ENCODE measurements at places on chromosomes 2 and 18.

DNA sequence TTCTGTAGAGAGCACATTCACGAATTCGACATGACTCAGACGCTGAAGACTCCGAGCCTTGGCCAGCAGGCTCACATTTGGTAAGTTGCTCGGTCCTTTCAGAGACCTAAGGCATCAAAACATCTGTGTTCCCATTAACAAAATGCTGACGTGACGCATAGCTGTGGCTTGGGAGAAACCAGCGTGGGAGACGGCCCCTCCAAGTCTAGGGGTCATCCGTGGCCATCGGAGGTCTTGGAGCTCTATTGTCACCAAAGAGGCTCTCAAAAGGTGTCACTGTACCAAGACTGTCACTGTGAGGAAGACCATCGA is 14.9 kb downstream of the FBLN7 start:
- no peak for DNase-seq

GRCh38 chr2:9170458-9171130 is 36.0 kb upstream of the ASAP2 start:
- no peak for DNase-seq

GRCh38 chr18:5175378-5175777 is 21.7 kb downstream of the AKAIN1 start:
- DNase-seq: no peak

- peak; percentile 51 for DNase-seq
Observed at GRCh38 chr2:107747964-107748583, 78.6 kb upstream of the RGPD4 start.

DNA sequence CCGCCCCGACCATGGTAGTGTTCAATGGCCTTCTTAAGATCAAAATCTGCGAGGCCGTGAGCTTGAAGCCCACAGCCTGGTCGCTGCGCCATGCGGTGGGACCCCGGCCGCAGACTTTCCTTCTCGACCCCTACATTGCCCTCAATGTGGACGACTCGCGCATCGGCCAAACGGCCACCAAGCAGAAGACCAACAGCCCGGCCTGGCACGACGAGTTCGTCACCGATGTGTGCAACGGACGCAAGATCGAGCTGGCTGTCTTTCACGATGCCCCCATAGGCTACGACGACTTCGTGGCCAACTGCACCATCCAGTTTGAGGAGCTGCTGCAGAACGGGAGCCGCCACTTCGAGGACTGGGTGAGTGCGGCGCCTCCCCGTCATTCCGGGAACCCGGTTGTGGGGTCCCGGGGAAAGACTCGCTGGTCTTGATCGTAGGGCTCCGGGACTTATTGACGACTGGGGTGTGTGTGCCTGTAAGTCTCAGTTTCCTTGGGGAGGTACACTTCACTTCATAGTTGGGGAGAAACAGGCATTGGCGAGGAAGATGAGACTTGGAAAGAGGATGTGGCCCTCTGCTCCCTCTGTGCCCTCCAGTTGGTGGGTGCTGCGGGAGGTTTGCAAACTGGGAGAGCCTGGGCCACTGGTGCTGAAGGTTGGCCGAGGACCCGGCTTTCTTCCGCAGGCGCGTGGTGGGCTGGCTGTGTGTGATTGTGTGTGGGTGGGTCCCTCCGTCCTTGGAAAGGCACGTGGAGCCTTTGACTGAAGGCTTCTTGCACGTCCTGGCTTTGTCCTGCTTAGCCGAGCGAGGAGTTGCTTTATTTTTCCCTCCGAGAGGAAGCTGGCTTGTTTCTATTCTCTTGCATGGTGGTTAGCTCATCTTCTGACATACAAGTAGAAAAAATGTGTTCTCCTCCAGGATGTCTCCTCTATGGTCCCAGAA is 886 bp downstream of the PRKCE start:
- DNase-seq: no peak

DNA sequence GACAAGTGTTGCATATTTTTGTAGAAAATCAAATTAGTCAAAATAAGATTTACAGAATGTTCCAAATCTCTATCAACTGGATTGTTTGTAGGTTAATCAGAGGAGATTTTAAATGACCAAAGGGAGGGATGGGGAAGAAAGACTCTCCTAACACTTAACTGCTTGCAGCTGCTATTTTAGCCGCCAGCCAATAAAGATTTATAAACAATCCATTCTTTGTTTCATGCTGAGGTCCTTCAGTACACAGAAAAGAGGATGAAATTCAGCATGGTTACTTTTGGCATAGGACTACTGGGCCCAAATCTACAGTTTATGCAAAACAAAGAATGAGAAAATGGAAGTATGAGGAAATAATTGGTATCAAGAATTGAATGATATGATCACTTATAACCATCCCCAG is 86.4 kb upstream of the FN1 start:
- no peak for DNase-seq

- no peak for DNase-seq
Observed at GRCh38 chr18:48800466-48800865, 150.3 kb downstream of the SMAD7 start.

DNA sequence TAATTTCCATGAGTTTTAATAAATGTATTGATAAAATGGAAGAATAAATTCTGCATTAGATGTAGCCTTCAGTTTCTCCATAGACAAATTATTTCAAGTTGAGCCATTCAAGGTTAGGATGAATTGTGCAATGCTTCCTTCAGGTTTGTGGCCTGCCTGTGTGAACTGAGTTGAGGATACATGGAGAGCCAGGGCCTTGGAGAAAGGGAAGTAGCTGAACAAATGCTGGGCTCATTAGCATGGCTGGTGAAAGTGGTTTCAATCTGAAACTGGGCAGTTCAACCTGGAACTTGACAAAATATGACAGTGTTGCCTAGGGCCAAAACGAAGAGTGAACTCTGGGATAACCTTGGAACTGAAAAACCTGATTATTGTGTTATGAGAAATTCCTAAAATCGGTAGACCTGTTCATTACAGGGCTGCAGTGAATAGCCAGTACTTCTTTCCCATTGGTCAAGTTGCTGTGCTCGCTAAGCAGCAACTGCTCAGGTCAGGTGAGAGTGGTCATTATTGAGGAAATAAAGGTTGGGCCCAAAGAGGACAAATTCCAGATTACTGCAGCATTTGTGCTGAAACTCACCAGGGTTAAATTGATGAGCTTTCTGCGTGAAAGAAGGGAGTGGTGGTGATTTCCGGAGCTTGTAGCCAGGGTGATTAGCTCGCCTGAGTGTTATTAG is 12.7 kb downstream of the INPP1 start:
- no peak for DNase-seq

DNA sequence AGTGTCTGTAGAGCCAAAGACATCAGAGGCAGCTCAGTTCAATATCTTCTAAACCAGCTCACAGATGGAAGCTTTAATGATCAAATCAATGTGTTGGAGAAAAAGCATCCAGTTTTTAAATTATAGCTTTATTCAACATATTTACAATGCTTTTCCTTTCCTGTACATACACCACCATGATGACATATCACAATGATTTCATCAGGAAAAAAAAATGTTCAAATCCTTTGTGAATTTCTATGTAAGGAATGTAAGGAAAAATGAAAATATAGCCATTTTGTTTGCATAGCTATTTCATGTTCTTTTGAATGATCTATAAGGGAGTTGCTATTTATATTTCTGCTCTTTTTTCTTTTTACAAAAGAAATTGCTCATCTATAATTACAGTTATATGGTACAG is 134.7 kb upstream of the CDH20 start:
- no peak for DNase-seq

GRCh38 chr2:212732860-212733259 is 194.3 kb upstream of the ERBB4 start:
- no peak for DNase-seq

- DNase-seq: no peak
Observed at GRCh38 chr18:28999726-29000125, 822.8 kb upstream of the CDH2 start.

- DNase-seq: no peak
Observed at GRCh38 chr2:108925735-108926134, 63.3 kb downstream of the EDAR start.

GRCh38 chr18:7104649-7105048 is 12.9 kb downstream of the LAMA1 start:
- no peak for DNase-seq

DNA sequence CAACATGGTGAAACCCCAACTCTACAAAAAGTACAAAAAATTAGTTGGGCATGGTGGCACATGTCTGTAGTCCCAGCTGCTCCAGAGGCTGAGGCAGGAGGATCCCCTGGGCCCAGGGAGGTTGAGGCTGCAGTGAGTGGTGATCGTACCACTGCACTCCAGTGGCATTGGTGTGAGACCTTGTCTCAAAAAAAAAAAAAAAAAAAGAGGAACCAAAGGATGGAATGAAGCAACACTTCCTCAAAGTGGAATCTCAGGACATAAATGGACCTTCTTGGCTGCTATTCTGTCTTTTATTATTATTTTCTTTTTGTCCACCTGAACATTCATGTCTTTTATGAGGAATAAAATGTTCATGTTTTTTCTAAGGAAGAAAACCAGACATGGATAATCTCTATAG is 13.7 kb downstream of the GEMIN6 start:
- DNase-seq: no peak

DNA sequence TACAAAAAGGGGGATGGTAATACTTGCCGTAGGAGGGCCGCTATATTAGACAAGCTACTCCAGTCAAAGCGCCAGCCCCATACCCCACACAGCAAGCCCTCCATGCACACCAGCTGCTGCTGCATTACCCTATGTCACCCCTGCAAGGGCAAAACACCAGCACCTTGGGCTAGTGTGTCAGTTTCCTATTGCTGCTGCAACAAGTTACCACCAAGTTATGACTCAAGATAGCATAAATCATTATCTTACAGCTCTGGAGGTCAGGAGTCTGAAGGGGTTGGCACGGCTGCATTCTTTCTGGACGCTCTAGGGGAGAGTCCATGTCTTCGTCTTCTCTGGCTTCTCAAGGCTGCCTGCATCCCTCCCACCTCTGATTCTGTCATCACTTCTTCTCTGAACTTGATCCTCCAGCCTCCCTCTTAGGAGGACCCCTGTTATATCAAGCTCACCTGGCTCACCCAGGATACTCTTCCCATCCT is 88.6 kb upstream of the ACAA2 start:
- no peak for DNase-seq

GRCh38 chr18:68041327-68041726 is 524.8 kb upstream of the DSEL start:
- no peak for DNase-seq

DNA sequence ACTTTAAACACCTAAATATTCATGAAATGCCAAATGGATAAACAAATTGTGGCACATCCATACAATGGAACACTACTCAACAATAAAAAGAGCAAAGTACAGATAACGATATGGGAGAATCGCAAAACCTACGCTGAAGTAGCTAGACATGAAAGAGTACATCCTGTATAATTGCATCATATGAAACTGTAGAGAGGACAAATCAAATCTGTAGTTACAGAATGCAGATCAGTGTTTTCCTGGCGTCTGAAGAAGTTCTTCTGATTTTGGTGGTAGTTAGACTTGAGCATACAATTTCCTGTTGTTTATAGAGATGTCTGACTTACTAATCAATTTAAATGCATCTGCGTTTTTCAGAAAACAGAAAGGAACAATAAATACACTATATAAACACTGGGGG is 394.4 kb downstream of the SOCS6 start:
- no peak for DNase-seq

DNA sequence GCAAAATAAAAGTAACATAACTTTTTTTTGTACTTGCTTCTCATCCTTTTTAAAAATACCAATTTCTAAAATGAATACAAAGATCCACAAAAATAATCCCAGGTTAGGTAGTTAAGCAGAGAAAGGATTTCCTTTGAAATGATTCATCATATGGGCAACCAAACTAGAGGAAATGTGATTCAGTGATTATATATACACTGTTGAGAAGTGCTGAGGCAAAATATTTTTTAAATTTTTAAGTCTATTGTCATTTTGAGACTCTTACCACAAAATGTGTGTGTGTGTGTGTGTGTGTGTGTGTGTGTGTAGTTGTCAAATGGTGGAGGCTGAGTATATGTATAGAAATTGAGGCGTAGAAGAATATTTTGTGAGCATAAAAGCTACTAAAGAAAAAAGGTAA is 1075.3 kb downstream of the LRP1B start:
- DNase-seq: no peak

GRCh38 chr2:86347401-86347800 is 10.0 kb upstream of the REEP1 start:
- no peak for DNase-seq

DNA sequence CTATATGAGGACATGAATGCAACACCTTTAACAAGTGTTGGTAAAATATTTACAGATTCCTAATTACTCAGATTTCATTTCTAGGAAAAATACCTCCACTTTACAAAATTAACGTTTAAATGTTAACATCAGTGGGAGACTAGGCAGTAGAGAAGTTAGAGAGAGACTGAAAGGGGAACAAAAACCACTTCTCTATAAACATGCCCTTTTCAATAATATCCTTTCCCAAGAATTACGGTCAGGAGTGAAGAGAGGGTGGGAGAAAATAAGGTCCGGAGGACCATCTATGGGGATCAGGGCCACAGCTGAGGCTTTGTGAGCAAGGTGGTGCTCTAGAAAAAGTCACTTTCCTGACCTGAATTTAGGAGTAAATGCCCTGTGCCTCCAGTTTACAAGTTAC is 65.3 kb upstream of the WIPF1 start:
- no peak for DNase-seq

DNA sequence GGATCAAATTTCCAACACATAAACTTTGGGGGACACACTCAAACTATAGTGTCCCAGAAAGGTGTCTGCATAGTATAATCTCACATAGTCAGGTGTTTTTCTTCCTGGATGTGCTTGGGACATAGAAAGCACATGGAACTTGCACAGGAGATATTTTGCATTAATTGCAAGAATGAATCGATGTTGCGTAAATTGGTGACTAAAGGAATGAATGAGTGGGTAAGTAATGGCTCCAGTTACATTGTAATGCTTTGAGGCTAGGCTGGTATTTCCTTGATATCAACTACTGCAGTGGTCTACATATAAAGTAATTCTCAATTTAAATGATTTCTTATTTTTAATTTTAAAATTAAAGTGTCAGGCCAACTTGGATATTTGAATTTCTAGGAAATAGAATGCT is 53.4 kb downstream of the SH3RF3 start:
- DNase-seq: no peak

GRCh38 chr2:241946306-241947003 is 76.9 kb downstream of the RTP5 start:
- no peak for DNase-seq

DNA sequence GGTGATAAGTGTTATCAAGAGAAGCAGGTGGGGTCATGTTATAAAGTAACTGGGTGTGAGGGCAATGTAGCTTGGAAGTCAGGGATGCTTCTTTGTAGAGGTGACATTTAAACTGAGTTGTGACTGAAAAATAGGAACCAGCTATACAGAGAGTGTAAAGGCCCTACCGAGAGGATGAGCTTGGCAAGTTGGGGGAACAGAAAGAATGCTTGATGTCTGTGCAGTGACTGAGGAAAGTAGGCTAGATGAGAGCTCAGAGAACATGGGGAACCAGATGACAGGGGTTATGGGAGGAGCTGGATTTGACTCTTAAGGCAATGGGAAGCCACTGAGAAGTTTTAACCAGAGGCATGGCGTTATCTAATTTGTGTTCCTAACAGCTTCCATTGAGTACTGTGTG is 115.3 kb downstream of the DOCK10 start:
- DNase-seq: no peak
